ENCODE measurements at places on chromosomes 5 and 9.

DNA sequence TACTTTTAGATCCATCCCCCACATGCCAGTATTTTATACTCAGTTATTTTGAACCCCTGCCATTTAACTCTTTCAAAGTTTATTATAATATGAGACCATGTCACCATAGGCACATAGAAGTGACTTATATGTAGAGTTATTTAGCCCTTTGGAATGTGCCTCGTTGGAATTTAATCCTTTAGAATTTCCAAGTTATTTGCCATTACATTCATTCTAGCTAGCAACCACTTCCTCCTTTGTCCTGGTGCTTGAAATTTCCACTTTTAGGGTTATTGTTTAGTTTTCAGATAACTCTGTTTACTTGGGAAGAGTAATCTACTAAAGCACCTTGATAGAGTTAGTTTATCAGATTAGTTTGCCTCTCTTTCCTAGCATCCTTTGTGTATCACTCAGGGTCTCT, 82.8 kb upstream of the TLE1 start:
- DNase-seq, result no peak

DNA sequence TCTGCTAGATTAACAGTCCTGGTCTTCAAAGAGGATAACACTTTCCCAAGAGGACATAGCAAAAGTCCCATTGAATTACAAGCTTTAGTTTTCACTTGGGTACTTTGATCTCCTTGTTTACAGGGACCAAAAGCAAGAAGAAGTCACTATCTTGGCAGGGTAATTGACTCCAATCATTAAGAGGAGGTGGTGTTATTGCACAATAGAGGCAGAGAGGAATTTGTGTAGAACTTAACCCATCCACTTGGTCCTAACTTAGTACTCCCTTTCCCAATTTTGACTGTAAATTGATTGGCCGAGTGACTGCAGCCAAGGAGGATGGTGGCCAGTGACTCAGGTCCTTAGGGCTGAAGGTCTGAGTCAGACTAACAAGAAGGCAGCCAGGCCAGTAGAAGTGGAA, 9.3 kb upstream of the TRPC7 start:
- no peak for DNase-seq

GRCh38 chr5:69492391-69492922, at the start of gene OCLN:
OCLN (plus strand) TSS chr5:69492790; CDS start chr5:69504245, 11,455 bp downstream.
- DNase-seq, result no peak

GRCh38 chr5:37668524-37669047, 171.3 kb downstream of the GDNF start:
- DNase-seq, result no peak

DNA sequence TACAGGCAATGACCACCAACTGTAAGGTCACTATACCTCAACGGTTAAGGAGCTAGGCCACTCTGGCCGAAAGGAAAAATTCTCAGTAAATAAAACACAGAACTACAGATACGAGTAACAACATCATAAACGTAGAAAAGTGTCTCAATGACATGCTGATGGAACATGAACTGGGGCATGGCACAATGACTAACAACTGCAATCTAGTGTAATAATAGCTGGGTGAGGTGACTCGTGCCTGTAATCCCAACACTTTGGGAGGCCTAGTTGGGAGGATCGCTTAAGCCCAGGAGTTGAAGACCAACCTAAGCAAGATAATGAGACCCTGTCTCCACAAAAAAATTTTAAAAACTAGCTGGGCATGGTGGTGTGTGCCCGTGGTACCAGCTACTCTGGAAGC, 9.8 kb upstream of the RAPGEF6 start:
- no peak for DNase-seq

DNA sequence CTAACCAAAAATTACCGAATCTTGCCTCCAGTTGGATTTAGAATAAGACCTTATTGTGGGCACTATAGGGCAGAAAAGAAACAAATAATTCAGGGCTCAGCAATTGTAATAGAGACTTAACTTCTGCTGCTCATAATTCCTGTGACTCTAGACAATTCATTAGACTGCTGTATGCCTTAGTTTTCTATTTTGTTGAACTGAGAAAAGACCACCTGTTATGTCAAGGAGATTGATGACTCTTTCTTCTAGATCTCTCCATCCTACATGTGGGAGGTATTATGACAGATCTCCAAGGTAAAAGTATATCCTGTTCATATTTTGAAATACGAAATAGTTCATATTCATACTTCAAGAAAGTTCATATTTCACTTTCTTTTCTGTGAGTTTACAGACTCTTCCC, 605.1 kb downstream of the PSAT1 start:
- no peak for DNase-seq

DNA sequence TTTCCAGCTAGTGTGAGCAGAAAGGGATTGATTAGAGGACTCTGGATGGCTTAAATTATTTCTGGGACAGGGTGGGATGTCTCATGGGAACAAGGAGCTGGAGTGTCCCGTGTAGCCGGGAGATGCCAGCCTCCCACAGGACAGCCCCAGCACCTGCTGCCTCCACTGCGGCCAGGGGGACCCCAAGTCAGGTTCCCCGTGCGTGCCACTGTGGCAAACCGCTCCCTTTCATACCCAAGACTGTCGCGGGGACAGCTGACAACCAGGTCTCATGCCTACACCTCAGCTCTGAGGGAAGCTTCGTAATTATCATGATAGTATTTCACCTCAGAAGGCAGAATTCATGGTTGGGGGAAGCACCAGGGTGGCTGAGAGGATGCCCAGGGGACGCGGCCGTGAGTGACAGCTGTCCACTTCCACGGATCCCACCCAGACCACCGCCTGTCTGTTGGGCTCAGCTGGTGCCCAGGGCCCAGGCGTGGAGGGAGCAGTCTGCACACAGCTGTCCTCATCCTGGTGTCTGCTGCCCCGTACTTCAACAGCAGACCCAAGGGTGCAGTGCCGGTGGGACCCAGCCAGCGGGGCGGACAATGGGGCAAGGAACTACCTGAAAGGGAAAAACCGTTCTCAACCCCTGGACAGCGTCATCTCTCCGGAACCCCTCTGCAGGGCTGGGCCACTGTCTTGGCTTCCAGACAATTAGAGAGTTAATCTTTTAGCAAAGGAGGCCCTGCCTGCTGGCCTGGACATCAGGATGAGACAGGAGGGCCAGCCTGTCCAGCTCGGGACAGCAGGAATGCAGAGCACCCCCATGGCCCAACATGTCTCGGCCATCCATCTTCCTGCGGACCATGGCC, 166.9 kb downstream of the OLFM1 start:
- DNase-seq, result no peak

- no peak for DNase-seq
These were observed 265.7 kb upstream of the ANKRD55 start for GRCh38 chr5:56498759-56499395.

- no peak for DNase-seq
These were observed 5.2 kb downstream of the CEL start for GRCh38 chr9:133067006-133067405.

- no peak for DNase-seq
These were observed 210.2 kb downstream of the TSSK1B start for GRCh38 chr5:113224605-113225065.

GRCh38 chr9:38018241-38018957, 50.6 kb downstream of the SHB start:
- DNase-seq, result no peak

DNA sequence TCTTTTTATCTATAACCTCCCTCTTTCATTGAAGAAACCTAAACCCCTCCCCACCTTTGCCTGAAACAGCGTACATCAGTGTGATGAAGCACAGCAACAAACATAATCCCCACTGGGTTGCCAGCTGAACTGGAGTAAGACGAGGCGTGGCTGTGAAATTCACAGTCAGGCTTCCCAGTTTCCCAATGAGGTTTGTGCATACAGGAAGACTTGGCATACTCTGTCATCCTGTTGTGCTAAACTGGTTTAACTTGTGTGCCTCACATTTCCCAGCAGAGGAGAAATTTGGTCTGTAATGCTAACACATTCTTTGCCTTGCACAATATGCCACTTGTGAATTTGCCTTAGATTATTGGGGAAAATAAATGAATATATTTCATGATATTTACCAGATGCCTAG, 121.5 kb downstream of the SV2C start:
- DNase-seq, result no peak

- no peak for DNase-seq
These were observed 57.1 kb downstream of the HCN1 start for GRCh38 chr5:45639040-45639439.

DNA sequence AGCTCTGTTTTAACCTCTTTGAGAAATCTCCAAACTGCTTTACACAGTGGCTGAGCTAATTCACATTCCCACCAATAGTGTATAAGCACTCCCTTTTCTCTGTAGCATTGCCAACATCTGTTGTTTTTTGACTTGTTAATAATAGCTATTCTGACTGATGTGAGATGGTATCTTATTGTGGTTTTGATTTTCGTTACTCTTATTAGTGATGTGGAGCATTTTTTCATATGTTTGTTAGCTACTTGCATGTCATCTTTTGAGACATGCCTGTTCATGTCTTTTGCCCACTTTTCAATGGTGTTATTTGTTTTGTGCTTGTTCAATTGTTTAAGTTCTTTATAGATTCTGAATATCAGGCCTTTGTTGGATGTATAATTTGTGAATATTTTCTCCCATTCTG, 225.2 kb upstream of the TRPC7 start:
- DNase-seq, result no peak

DNA sequence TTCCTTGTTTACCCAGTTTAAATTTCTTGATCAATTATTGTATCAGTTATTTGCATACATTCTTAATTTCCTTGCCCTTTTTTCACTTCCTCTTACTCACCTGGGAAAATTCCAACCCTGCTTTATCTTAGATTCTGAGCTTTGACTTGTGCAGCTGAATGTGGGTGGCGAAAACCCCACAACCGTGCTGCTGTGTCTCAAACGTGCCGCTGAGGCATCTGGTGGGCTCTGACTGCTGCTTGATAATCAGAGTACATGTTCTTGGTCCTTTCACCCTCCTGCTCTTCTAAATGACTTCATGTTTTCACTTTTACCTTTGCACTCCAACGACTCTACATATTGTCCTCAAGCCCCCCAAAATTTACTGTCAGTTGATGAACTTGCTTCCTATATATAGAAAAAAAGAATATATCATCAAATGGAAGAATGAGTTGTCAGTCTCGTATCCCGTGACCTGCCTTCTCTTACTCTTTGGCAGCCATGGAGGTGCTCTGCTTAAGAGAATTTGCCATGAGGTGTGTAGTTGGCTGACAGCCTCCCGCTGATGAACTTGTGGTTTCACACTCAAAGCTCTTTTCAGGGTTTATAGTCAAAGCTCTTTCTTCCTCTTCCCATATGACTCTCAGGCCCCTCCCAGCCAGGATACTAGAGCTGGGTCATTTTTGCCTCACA, 14.0 kb upstream of the JAK2 start:
- no peak for DNase-seq

DNA sequence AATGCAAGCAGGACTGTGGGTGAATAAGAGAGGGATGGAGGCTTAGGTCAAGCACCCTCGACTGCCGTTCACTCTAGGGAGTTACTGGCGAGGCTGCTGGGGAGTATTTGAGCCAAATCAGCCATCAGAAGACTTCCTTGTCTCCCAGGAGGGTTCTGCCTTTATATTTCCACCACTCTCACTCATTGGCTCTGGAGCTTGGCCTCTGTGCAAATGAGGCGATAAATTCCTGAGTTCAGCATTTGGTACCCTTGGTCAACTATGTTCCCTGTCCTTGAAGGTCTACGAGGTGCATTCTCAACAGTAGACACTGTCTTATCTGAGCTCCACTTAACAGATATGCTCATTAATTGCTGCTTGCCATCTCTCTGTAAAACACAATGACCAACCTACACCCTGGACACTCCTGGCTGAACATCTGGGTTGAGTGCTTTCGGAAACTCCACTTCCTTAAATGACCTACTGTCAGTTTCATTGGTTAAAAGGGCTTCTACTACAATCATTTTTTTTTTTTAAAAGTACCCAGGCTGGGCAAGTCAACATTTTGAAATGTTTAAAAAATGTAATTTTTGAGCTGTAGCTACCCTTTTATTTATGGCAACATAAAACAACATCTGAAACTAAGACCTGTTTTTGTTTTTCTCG, 153.2 kb downstream of the NTRK2 start:
- DNase-seq, result no peak

GRCh38 chr9:133371261-133371711, 4.6 kb downstream of the SURF4 start:
- DNase-seq, result peak; percentile 40
